ENCODE measurements at places on chromosomes 3 and 15.

DNA sequence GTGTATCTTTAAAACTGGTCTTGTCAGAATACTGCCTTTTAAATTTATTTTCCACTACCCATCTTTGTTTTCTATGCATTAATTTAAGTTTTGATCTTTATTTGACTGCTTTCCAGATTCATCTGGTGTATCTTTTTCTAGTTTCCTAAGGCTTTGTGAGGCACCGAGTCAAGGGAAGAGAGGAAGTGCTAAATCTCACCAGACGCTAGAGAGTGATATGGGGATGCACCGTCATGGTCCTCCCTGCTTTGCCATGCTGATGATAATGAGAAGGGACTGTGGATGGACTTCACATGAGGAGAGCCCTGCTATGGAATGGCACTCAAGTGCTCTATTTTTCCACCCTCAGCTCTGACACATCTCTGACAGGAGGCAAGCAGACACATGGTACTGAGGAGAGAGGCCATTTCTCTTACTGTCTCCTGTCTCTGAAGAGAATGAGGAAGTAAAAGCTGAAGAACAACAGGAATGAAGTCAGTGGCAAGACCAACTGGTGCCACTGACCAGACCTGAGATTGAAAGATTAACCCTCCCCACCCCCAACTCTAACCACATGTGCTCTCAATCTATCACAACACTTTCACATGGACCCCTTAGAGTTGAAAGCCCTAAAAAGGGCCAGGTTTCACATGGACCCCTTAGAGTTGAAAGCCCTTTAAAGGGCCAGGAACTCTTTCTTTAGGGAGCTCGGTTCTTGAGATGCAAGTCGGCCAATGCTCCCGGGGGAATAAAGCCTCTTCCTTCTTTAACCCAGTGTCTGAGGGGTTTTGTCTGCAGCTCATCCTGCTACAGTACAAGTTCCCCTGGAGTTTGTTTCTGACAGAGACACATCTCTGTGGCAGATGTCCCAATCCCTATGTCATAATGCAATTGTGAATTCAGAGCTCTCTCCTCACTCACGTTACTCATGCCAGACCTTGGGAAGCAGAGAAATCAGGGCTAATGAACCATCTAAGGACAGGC is at the start of gene IQCF2:
Gene IQCF2 (plus strand): TSS at position 913 of the 963 bp plus-strand sequence. CDS start 52 bp downstream, outside the sequence.
- no peak for DNase-seq

GRCh38 chr3:138019281-138020069 is 9.5 kb downstream of the CLDN18 start:
- DNase-seq, result no peak

DNA sequence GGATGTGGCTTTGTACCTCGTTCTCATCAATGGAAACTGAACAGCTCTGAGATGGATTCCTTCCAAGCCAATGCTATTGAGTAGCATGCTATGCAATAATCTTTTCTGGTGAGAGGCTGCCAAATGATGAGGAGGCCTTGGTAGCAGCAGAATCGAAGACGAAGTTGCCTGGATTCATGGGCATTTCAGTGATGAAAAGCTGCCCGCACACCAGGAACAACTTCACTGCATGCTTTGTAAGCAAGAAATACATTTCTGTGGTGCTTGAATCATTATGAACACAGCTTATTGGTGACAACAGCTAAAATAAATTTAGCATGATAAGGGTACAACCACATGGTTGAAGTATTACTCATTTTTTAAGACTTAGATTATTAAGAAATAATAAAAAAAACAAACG is 246.8 kb upstream of the ROBO1 start:
- no peak for DNase-seq

DNA sequence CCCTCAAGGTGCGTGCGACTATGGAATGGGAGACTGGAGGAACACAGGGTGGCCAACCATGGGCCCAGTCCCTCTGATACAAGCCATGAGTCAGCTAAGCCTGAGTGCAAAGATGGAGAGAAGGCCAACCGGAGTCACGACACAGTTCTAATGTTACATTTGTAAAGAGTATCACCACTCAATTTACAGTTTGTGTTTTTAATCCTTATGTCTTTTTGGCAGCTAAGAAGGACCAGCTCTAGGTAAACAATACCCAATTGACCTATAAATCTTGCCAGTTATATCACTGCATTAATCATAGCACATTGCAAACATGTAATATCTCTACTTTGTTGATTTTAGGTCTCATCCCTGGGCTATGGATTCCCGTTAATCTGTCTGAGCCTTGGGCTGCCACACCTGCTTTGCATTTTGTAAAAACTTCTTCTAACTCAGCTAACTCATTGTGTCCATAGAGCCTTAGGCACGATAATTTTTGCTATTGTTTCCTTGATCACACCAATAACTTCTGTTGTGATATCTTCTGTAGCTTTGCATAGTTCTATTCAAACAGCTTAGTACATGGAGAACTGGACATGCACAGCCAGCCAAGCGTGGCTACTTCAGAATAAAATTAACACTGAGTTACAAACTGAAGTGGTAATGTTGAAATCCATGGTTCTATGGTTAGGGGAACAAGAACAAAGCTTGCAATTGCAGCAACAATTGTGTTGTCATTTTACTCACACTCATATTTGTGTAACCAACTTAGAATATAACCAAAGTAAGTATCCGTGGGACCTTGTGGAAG is 50.3 kb downstream of the LSM3 start:
- DNase-seq, result no peak

DNA sequence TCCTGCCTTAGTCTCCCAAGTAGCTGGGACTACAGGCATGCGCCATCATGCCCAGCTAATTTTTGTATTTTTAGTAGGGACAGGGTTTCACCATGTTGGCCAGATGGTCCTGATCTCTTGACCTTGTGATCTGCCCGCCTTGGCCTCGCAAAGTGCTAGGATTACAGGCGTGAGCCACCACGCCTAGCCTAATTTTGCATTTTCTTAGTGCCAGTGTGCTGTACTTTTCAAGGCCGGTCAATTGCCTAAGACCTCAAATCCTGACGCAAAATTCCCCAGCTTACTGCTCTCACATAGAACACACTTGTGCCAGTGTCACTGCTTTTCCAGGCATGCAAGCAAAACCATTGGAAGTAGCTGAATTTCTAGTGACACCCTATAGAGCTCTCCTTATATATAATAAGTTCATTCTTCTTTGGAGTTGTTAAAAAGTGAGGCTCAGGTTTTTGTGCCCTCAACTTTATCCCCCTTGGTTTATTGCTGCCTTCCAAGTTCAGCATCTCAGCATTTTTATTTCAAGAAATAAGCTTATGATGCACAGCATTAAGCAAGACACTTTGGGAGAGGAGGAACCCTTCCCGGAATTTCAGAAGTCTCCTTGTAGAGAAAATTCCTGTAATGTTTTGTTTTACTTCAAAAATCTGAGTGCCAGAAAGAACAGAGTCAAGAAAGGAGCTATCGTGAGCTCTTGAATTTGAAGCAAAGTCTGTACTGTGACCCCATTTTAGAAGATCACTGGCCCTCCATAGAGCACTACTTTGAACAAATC is 93.2 kb downstream of the FILIP1L start:
- DNase-seq, result no peak

GRCh38 chr3:153400641-153401040 is 238.6 kb downstream of the RAP2B start:
- DNase-seq, result no peak

DNA sequence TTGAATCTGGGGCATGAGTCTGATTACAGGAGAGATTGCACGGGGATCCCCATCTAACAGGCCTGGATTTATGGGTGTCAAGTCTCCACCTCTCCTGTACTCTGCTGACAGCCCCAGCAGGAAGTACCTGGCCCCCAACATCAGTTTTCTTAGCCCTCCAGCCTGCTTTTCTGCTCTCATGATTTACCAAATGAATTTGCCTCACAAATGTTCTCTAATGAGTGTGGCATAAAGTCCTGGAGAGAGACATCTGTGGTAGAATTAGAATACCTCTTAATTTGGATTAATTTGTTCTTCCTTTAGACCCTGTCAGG is 60.1 kb downstream of the FNDC3B start:
- no peak for DNase-seq

GRCh38 chr3:53833700-53834099 is 12.5 kb downstream of the CHDH start:
- DNase-seq, result no peak

- DNase-seq, result no peak
Measured at GRCh38 chr3:178384321-178385230, 151.7 kb upstream of the KCNMB2 start.

DNA sequence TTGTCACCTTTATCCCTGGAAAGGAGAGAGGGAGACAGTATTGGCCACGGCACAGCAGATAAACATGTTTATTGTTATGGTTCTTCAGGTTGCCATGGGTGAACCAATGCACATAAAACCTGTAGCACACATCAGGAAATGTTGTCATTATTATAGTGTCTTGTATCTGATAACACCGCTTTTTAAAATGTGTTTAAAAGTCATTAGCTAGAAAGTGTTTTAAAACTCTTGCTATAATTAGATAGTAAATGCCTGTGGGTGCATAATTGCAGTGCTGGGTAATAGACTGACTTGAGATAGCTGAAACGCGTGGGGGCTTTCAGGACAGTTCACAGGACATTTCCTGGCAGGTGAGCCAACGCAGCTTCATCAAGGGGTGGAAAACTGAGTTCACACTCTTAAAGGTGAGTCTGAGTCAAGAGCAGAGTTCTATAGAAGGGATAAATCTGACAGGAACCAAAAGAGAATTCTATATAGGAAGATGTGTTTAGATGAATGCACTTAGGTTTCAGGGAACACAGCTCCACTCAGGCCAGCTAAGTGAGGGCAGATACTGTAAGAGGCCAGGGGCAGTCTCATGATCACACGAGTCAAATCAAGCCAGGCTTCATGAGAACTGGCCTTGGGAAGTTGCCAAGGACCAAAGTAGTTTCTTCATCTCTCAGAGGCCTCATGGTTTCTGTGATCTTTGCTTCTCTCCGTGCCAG is 35.6 kb upstream of the PPP4R2 start:
- no peak for DNase-seq

DNA sequence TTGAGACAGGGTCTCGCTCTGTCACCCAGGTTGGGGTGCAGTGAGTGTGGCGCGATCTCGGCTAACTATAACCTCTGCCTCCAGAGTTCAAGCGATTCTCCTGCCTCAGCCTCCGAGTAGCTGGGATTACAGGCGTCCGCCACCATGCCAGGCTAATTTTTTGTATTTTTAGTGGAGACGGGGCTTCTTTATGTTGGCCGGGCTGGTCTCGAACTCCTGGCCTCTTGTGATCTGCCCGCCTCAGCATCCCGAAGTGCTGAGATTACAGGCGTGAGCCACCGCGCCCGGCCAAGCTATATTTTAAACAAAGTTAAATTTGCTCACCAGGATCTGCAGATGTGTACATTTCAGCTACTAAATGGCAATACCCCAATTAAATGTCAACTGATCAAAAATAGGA is 1.1 kb upstream of the C3orf38 start:
- no peak for DNase-seq

- no peak for DNase-seq
Measured at GRCh38 chr15:25061808-25062550, 107.2 kb downstream of the SNRPN start.

GRCh38 chr3:69806735-69807438 is 67.6 kb downstream of the MITF start:
- DNase-seq, result no peak

GRCh38 chr3:38128303-38128655 is 8.6 kb downstream of the ACAA1 start:
- no peak for DNase-seq

DNA sequence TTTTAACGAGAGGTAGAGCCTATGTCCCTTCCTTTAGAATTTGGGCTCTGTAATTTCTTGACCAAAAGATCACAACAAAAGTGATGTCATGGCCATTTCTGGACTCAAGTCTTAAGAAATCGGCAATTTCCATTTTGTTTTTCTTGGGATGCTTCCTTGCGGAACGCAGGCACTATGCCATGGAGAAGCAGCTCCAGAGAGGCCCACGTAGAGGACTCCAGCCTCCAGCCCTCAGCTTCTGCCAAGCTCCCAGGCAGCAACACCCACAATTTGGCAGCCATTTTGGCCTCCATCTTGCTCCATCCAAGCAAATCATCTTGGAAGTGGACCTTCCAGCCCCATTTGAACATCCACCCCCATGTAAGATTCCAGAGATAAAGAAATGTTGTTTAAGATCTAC is 6.0 kb upstream of the GPD1L start:
- DNase-seq, result no peak

DNA sequence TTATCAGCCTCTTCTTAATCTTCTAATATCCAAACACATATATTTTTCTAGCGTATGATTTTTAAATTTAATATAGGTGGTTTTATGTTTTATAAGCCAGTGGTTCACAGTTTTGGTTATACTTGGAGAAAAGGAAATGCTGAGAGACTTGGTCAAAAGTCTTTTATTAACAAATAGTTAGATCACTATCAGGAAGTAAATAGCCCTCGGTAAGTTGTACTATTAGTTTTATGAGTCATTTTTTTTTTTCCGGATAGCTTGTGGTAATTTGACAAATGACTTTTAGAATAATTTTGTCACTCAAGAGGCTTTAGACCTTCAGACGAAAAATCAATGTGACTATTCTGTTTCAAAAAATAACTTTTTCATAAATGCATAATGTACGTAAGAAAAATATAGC is 232.2 kb upstream of the ROBO1 start:
- no peak for DNase-seq

GRCh38 chr15:89591834-89592233 is 16.6 kb downstream of the TICRR start:
- DNase-seq, result no peak

GRCh38 chr15:40902605-40903561 is 8.6 kb downstream of the VPS18 start:
- DNase-seq, result no peak

DNA sequence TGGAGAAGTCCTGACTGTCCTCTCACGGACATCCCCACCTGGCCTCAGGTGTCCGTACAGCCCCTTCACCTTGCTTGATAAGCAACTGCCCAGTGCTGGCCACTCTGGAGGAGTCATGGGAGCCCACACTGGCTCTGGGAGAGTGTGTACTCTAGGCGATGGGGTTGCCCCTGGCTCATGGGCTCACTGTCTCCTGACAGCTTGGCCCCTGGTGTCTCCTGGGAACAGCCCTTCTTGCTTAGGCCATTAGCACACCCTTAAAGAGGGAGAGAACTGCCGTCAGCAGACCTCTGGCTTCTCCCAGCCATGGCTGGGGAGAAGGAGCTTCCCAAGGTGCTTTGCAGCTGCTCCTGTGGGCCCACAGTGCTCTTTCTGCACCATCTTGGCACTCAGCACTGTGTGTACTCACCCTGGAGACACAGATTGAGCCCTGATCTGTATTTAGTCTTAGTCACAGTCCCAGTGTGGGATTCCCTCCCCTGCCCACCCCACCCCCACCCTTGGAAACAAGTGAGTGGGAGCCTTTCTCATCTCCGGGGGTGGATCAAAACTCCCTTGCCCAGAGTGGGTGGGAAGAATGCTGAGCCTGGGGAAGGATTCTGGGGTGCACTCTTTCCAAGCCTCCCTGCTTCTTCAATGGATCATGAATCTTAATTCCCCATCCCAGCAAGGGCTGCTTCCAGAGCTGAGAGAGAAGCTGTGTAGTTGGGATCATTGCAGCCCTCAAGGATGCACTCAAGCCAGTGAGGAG is 83.5 kb upstream of the ADPGK start:
- no peak for DNase-seq

GRCh38 chr15:33894193-33894592 is 74.1 kb upstream of the CHRM5 start:
- no peak for DNase-seq

- DNase-seq, result no peak
Measured at GRCh38 chr3:20055020-20055775, 15.0 kb downstream of the KAT2B start.

GRCh38 chr3:158249183-158249582 is 139.3 kb downstream of the RSRC1 start:
- DNase-seq, result no peak

All from activated naive CD8-positive, alpha-beta T cell treated with anti-CD3 and anti-CD28 coated beads for 36 hours (primary cell).